Cerebellar nuclear complex (tissue), 1 donor: ENCODE measurements at places on chromosomes 13 and 19.

- DNase-seq = no peak
Measured at GRCh38 chr19:40872209-40872608, 9.8 kb downstream of the CYP2A7 start.

DNA sequence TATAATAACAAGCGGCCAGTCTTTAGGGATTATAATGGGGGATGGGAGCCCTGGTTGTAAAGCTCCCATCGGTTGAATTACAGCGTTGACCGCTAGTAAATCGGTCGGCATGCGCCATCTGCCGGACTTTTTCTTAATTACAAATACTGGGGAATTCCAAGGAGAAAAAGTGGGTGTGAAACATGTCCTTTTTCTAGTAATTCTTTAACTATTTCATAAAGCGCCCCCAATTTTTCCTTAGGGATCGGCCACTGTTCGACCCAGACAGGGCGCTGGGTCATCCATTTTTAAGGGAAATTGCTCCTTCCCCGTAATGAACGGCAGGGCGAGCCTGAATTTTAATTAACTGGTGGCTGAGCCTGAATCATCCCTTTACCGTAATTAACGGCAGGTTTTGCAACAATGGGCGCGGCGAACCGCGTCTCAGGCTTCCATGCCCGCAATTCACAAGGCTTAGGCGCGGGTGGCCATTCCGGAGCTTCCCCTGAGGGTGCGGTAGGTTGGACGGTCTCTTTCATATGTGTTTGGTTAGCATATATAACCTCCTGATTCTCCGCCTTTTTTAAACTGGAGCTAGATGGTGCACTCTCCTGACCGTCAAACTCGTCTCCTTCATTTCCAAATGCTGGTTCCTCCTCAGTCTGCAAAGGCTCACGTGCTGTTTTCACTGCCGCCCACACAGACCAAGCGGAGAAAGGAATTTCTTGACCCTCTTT, 30.2 kb upstream of the EVI5L start:
- DNase-seq = peak; percentile 70

DNA sequence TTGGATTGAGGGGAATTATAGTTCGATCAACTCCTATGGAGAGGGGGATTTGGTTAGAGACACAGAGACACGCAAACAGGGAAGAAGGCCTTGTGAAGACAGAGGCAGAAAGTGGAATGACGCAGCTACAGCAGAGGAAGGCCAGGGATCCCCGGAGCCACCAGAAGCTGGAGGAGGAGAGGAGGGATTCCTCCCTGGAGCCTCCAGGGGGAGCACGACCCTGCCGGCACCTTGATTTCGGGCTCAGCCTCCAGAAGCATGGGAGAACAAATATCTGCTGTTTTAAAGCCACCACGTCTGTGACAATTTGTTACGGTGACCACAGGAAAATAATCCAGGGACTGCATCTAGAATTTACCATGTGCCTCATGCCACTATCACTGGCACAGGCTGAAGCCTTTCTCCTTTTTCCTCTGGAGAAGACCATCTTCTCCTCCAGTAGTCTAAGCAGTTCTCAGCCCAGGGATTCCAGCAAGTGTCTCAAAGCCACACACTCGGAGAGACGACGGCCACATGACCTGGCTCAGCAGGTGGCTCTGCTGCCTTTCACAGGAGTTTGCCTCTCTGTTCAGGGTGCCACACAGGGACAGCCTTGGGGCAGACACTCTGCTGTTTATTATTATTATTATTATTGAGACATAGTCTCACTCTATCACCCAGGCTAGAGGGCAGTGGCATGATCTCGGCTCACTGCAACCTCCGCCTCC, 39.9 kb upstream of the CCNE1 start:
- DNase-seq = no peak

- DNase-seq = no peak
Measured at GRCh38 chr13:46355901-46356590, 31.0 kb downstream of the RUBCNL start.

DNA sequence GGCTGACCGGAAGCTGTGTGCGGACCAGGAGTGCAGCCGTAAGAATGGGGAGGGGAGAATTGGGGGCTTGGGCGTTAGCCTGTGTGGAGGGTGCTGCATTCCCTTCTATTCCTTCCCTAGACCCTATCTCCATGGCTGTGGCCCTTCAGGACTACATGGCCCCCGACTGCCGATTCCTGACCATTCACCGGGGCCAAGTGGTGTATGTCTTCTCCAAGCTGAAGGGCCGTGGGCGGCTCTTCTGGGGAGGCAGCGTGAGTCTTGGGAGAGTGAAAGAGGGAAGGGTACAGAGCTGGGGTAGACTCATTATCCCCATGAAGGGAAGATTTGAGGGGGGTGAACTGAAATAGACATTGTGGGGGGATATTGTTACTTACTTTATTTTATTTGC, 306 bp downstream of the MIA start:
- DNase-seq = no peak

- DNase-seq = no peak
Measured at GRCh38 chr19:4971424-4971793, 2.5 kb downstream of the KDM4B start.

GRCh38 chr19:49874503-49875157, 2.5 kb downstream of the AKT1S1 start:
- no peak for DNase-seq

DNA sequence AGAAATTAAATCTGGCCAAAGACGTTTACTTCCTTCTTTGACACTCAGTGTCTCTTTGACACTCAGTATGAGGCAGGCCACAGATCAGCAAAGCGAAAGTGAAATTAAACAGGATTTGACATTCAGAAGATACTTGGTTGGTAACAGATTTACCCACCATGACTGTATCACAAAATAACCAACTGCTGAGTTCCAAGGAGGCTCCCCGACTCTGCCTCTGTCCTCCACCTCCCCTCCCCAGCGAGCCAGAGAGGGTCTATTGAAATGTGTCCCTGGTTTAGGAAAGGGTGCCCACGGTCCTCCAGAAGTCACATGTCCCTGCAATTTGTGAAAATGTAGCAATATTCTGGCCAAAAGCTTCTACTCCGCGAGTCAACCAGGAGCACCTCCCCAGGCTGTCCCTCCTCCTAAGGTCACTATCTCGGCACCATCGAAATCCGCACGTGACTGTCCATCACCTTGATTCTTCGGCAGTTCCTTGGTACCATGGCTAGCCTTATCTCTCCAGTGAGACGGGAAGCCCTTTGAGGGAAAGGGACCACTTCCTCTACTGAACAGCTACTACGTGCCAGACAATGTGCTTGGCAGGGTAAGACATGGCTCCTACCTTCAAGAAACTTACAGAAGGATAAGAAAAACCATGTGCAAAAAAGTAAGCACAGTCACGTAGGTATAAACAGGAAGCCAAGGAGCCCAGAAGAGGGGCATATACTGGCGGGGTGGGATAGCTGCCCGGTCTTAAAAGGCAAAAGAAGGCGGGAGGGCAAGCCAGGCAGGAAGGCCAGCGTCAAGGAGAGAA, 1.5 kb downstream of the N4BP2L1 start:
- DNase-seq = no peak

DNA sequence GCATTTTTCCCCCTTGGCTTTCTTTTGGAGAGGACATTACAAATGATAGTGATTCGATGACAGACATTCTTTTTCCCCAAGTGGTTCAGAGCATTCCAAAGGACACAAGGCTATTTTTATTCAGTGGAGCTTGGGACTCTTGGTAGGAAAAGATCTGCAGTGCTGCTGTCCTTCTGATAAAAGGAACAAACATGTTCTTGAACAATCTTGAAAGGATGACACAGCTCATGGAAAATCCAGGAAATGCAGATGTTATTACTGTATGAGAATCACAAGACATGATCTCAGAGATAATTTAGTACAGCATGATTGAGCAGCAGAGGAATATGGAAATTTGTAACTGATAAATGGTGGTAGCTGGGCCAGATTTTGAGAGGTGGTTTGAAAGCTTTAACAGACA, 96.2 kb upstream of the RFC3 start:
- no peak for DNase-seq

GRCh38 chr13:37049810-37050209, 9.7 kb downstream of the SUPT20H start:
- DNase-seq = no peak

DNA sequence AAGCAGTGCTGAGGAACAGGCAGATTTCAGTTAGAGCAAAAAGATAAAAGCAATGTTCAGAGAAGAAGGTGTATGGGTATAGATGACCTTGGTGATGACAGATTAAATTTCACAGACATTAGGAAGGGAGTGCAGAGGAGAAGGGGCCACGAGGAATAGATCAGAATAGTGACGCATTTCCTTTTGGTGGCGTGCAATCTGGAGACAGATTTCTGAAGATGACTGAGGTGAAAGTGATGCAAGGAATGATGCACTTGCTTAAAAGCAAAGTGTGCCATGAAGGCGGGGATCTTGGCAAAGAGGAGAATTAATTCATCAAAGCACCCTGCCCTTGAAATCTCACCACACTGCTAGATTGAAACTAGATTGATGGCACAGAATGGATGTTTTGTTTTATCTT, 202.4 kb downstream of the ITGBL1 start:
- DNase-seq = no peak

GRCh38 chr19:6412447-6413091, 12.0 kb downstream of the KHSRP start:
- DNase-seq = no peak

GRCh38 chr19:1854542-1855039, 6.3 kb upstream of the REXO1 start:
- DNase-seq = no peak

DNA sequence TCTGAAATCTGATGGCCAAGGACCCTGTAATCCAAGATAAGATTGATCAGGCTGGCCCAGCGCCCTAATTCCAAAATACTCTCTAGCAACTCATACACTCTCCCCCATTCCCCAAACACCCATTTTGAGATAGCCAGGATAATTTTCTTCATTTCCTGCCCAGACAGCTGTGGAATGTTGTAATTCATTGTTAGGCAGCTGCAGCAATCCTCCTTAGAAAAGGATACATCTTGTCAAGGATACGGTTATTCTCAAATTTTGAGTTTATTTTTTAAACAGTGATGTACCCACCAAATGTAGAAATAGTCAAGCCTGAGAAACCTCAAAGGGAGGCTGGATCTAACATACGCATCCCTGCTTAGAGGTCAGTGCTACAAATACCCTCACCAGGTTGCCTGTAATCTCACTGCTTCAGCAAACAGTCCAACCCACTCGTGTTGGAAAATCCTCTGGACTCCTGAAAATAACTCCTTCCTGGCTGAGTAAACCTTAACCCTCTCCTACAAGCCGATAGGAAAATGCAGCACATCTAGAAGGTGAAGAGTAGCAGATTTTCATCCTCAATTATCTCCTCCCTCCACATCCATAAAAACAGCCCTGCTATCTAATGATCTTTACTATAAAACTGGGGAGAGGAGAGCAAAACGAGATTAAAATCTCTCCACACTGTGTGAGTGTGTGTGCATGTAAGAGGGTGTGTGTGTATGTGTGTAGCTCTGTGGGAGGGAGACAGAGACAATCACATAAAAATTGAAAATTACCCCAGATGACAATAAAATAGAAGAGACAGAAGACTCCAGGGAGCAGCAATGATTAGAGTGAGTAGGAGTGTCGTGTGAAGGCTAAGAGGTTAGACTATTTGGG, 683.1 kb downstream of the DIAPH3 start:
- DNase-seq = no peak

GRCh38 chr13:45870232-45870631, 18.7 kb upstream of the SIAH3 start:
- no peak for DNase-seq

DNA sequence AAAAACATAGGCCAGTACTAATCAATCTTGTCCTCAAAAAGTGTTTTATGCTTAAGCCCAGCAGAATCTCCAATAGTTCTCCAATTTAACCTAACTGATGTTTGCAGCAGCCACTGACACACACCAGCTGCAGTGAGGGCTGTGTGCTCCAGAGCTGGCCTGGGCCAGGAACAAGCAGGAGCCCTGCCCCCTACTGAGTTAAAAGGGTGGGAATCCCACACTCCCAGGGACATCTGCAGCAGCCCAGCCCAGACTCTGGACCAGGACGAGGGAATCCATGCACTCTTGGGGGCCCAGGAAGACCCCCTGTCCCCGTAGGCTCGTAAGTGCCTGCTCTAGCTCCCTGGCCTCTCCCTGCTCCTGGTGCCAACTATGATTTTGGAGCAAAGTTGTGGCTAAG, 91.5 kb upstream of the ATXN8OS start:
- DNase-seq = no peak

GRCh38 chr13:113394339-113394640, 30.4 kb upstream of the GRTP1 start:
- DNase-seq = no peak

- no peak for DNase-seq
Measured at GRCh38 chr19:3321696-3322095, 44.7 kb upstream of the NFIC start.

GRCh38 chr13:37406031-37406430, 192.5 kb downstream of the POSTN start:
- DNase-seq = no peak

DNA sequence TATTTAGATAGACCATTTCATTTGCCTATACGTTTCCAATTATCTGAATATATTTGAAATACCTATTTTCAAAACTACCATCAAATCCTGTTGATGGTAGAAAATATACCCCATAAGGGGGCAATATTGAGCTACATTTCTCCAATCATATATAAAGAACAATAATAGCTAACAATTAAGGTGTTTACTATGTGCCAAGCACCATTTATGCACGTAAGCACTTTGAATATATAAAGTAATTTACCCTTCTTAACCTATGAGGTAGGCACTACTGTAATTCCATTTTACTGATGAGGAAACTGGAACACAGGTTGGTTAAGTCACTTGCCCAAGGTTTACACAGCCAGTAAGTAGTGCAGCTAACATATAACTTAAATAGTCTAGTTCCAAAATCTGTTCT, 79.2 kb downstream of the UBL3 start:
- no peak for DNase-seq
